ENCODE measurements at places on chromosomes 3 and 15. TPM values are rescaled to one million over a fixed set of nuclear protein-coding genes. Genes with fewer than 3 reads are reported as not detected.

Gene SLC6A1
- total RNA-seq: not detected

Gene PAK6
- total RNA-seq: 21.0 TPM

Gene TARS3
- total RNA-seq: 3.2 TPM

Gene CMTM8
- total RNA-seq: 2.5 TPM

Gene XIRP1
- total RNA-seq: not detected

Gene PRR20G
- total RNA-seq: not detected

Gene CCRL2
- total RNA-seq: not detected

Gene RPS17
- total RNA-seq: 5,187 TPM

Gene FBXO40
- not detected for total RNA-seq

Gene MAPK6
- total RNA-seq: 105 TPM

Gene TNFAIP8L3
- total RNA-seq: 1.1 TPM

Gene ARPC4
- 174 TPM for total RNA-seq

Gene SUCNR1
- total RNA-seq: not detected

Gene ENTPD3
- 12.2 TPM for total RNA-seq

Gene STAB1
- under 0.01 TPM for total RNA-seq

Gene HCLS1
- 0.39 TPM for total RNA-seq

Gene CLDN18
- not detected for total RNA-seq

Gene NAALADL2
- 0.23 TPM for total RNA-seq

Gene CHCHD6
- 28.0 TPM for total RNA-seq

Gene AADAC
- not detected for total RNA-seq

Gene RASL12
- total RNA-seq: not detected

Data from hair follicular keratinocyte (primary cell).